SJSA1 (cell line): ENCODE measurements at places on chromosomes 3 and 15. TPM values are rescaled to one million over a fixed set of nuclear protein-coding genes. Genes with fewer than 3 reads are reported as not detected.
A peak's percentile ranks its signal among the peaks of the same experiment; 100 is the strongest.

DNA sequence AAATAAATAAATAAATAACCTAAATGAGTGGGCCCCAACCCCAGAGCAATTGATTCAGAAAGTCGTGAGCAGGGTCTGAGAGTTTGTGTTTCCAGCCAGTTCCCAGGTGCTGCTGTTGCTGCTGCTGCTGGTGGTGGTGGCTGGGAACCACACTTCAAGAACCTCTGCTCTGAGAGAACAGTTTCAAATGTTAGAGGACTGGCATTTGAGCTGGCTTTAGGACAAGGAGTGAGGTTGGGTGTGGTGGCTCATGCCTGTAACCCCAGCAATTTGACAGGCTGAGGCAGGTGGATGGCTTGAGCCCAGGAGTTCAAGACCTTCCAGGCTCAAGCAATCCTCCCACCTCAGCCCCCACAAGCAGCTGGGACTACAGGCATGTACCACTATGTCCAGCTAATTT lies 123.1 kb upstream of the UBE2E1 start:
- no peak for DNase-seq
- H3K27me3 ChIP-seq = no peaks in the 10 kb centered on the region
- H3K4me3 ChIP-seq = no peak overlapping the region
- H3K36me3 ChIP-seq = no peaks in the 10 kb centered on the region
- peaks cover 14% of the 10 kb centered on the region for H3K4me1 ChIP-seq

GRCh38 chr3:188262913-188263683 lies 109.1 kb downstream of the LPP start:
- H3K4me3 ChIP-seq = no peak overlapping the region
- peak; percentile 64 for DNase-seq
- peaks cover 95% of the 10 kb centered on the region for H3K4me1 ChIP-seq
- H3K36me3 ChIP-seq = peaks cover 9% of the 10 kb centered on the region; the same call in 1 of the 2 replicates

DNA sequence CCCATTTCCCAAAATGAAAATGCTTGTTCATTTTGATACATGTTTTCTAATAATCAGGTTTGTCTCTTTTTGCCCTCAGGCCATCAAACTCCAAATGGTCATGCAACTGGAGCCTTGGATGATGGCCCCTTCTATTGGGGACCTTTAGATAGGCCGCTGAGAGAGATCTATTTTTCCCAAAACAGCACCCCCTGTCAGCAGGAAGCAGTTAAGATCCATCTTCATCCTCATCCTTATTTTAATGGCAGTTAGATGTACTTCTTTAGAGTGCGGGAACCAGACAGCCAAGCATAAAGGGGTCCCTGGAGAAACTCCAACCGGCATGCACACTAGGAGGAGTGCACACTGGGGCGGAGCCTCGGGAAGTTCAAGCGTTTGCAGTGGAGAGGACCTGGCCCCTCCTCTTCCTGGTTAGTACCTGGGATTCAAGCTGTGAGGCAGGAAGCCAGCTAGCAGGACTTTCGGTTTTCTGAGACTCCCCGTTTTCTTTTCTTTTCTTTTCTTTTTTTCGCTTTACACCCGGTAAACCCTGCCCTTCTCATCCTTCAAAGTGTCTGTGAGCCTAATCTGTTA lies 31.9 kb upstream of the STRIT1 start:
- no peak overlapping the region for H3K4me3 ChIP-seq
- H3K27me3 ChIP-seq = no peaks in the 10 kb centered on the region
- no peaks in the 10 kb centered on the region for H3K36me3 ChIP-seq
- H3K27ac ChIP-seq = no peak overlapping the region
- H3K4me1 ChIP-seq = no peaks in the 10 kb centered on the region

The CLDN18 gene
- total RNA-seq = not detected in 2 replicates

The CFAP91 gene
- 0.18 and 0.34 TPM in 2 replicates for total RNA-seq

- H3K4me1 ChIP-seq = no peaks in the 10 kb centered on the region; the same call in 1 of the 2 replicates
- H3K4me3 ChIP-seq = no peak overlapping the region
- DNase-seq = no peak
- no peaks in the 10 kb centered on the region for H3K36me3 ChIP-seq
Measured at GRCh38 chr3:133463347-133463860, 63.5 kb downstream of the BFSP2 start.

- H3K4me1 ChIP-seq = no peaks in the 10 kb centered on the region
- H3K36me3 ChIP-seq = no peaks in the 10 kb centered on the region
- DNase-seq = no peak
- no peaks in the 10 kb centered on the region for H3K27me3 ChIP-seq
- no peak overlapping the region for H3K27ac ChIP-seq
Measured at GRCh38 chr3:195768831-195769303, 42.9 kb downstream of the MUC4 start.

The GPR62 gene
- not detected in 2 replicates for total RNA-seq

- DNase-seq = no peak
- H3K36me3 ChIP-seq = peaks cover 4% of the 10 kb centered on the region
- peaks cover 14% of the 10 kb centered on the region for H3K4me1 ChIP-seq
- no peak overlapping the region for H3K4me3 ChIP-seq
Measured at GRCh38 chr15:71118345-71118744, 3.1 kb downstream of the THSD4 start.

The DNAH12 gene
- not detected in 2 replicates for total RNA-seq
